ENCODE measurements at places on chromosomes 11 and 22.

DNA sequence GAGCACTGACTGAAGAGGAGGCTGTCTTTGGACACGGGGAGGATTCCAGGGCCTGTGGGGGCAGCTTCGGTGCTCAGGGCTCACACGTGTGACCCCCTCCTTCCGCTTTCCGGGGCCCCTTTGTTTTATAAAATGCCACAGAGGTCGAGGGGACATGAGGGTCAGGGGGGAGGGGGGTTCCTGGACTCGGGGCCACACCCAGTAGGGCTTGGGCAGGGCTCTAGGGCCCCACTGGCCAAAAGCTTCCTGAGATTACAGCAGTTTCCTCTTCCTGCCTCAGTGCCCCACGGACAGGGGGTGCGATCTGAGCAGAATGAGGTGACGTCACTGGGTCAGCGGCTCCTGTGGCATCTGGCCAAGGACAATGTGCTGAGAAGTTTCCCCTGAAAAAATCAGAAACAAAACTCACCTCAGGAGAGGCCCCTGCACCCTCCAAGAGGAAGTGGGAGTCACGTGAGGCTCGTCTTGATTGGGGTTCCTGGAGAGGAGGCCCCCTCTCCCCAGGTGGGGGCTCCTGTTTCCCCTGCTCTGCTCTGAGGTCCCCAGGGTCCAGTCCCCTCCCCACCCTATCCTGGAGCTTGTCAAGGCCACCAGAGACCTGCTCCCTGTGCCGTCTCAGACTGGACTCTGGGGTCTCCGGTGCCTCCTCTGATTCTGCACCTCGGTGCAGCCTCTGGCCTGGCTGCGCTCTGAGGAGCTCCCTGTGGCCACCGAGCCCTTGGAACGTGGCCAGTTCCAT lies 6.4 kb upstream of the IFITM3 start:
- DNase-seq, result no peak

DNA sequence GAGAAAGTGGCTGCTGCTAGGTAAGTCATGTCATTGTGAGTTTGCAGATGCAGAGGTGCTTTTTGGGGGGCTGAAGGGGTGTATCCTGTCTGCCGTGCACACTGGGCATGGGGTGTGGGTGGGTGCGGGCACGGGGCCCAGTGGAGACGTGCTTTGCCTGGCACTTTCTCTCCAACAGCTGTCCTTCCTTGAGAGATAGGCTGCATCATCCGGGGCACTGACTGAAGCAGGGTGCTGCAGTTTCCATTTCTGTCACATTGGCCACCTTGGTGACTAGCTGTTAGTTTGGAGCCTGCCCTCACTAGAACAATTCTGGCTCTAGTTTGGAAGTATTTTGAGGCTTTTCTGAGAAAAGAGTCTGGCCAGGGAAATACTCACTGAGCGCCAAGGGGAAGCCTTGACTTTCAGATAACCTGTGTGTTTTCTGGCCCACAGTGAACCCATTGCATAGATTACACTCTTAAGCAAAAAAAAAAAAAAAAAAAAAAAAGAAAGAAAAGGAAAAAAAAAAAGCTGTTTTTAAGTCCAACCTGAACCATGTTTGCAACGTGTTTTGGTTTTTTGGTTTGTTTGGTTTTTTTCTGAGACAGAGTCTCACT lies 219.2 kb downstream of the NAV2 start:
- no peak for DNase-seq

DNA sequence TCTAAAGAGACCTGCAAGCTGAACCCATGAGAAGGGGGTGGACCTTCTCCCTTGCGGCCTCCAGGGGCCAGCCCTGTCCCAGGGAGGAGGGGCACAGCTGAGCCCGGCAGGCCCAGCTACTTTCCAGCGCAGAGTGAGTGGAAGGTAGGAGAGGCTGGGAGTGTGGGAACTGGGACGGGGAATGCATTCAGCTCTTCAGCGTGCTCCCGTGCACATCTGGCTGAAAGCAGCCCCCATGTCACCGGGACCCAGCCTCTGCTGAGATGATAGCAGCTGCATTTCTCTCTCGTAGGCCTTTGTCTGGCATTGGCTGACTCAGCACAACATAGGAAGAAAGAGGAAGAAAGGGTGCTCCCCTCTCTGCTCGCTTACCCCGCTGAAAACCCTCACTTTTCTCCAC lies 951.5 kb downstream of the TBC1D22A start:
- DNase-seq, result no peak

DNA sequence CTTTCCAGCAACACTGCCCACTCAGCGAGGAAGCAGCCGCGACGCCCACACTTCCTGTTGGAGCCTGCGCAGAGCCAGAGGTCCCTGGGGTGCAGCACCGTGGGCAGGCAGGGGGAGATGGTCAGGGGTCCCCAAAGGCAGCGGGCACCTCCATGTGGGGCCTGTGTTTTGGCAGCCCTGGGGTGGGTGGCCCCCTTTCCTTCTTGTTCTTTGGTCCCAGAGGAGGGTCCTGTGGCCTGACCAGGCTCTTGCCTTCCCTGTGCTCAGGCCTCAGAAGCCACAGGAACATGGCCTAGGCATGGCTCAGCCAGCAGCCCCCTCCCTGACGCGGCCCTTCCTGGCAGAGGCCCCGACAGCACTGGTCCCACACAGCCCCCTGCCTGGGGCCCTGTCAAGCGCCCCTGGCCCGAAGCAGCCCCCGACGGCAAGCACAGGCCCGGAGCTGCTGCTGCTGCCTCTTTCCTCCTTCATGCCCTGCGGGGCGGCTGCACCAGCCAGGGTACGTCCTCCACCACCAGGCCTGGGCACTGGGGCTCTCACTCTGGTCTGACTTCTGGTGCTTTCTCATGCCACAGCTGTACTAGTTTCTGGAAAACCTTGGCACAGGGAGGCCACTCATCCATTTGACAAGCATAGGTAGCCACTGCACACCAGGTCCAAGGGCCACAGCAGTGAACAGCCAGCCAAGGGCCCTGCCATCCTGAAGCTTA lies 47.1 kb downstream of the PISD start:
- no peak for DNase-seq

- no peak for DNase-seq
These were observed 1.6 kb downstream of the DIXDC1 start for GRCh38 chr11:111938687-111939160.

DNA sequence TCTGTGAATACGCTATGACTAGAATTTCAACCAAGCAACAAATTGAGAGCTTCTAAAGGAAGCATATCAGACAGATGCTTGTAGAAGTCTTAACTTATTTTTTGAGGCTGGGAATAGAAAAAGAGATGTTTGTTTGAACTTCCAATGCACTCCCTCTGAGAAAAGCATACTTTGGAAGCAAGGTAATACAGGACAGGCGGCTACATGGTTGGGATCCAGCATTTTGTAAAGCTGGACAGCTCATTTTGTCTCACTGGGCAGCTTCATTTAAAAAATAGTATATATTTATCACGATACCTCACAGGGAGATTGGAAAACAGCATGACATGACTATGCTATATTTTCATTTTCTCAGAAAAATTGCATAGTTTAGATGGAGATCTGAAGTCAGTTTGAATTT lies 821.3 kb upstream of the API5 start:
- DNase-seq, result no peak

GRCh38 chr11:125939081-125939521 lies 6.7 kb upstream of the VSIG10L2 start:
- no peak for DNase-seq

GRCh38 chr11:104893876-104894275 lies 4.4 kb downstream of the CASP12 start:
- DNase-seq, result no peak

DNA sequence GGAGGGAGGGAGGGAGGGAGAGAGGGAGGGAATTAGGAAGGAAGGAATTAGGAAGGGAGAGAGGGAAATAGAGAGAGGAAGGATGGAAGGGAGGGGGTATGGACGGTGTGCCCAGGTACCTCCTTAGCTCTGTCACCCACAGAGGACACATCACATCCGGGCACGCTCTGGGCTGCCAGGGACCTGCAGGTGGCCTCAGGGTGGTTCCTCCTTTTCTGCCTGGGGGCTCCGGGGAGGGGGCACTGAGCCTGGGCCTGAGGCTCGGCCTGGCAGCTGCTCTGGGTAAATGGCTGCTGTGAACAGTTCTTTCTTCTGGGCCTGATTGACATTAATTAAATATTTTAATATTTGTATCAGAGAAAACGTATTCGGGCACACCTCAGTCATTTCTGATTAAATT lies 733.5 kb downstream of the BRD1 start:
- no peak for DNase-seq

GRCh38 chr11:94472916-94473799 lies 20.5 kb downstream of the MRE11 start:
- DNase-seq, result peak; percentile 77

GRCh38 chr22:45537734-45538181 lies 35.1 kb downstream of the FBLN1 start:
- no peak for DNase-seq

DNA sequence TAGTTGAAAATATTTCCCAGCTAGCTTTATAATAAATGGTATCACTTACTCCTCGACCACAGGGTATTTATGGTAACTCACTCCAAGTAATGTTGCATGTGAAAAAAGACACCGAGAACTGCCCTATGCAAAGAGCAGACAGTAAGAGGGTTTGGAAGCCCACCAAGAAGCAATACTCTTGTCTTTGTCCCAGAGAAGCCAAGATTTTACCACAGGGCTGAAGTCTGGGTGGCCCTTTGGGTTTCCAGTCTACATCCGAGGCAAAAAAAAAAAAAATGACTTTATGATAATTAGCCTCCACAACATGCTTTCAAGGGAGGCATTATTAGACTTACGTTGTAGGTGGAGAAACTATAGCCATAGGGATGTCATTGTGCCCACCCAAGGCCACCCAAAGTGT lies 83.6 kb downstream of the CCDC34 start:
- DNase-seq, result no peak

DNA sequence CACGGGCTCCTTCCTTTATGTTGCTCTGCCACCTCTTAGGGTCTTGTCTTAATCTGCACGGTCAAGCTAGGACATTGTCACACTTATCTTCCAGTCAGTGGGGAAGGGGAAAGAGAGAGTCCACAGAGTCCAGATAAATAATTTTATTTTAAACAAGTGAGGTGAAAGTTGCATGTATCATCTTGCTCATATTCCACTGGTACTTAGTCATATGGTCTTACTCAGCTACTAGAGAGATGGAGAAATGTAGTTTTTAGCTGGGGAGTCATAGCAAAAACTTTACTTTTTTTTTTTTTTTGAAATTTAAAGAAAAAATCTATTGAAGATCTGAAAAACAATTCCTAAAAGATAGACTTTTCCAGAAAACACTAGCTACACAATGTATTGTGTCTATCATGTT lies 29.0 kb downstream of the PDE3B start:
- no peak for DNase-seq

DNA sequence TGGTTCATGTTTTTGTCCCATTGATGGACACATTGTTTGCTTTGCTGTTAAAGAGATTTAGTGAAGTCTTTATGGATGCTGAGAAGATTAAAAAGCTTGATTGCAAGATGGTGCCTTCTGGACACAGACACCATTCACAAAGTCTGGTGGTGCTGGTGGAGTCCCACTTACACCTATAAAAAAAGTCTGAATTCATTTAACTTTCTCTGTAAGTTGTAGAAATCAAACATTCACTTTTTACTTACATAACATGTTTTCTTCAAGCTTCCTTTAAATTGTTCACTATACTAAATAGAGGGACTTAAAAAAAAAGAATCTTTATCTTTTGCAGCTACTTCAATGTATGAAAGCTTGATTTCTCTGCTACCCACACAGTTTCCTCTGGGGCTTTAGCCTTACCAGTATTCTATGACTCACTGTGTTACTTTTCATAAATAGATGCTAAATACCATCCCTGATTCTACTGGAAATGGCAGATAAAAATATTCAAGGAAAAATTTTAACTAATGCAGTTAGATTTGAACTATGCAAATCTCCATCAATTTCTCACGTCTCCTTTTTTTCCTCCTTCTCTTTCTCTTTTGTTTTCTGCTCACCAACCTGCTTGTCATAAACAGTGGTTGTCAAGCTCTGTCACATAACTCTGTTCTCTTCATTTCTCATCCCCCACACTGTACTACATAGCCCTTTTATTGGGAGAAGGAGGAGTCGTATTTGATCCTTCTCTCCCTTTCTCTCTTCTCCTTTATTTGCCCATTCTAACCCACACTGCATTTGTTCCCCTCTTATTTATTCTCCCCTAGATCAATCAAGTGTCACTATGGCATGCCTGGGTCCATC lies 89.7 kb downstream of the FAM76B start:
- DNase-seq, result no peak

- peak; percentile 42 for DNase-seq
These were observed 12.7 kb upstream of the TMEM218 start for GRCh38 chr11:125123947-125124617.

- DNase-seq, result no peak
These were observed 63.6 kb upstream of the FAM181B start for GRCh38 chr11:82796998-82797961.

GRCh38 chr22:33894036-33894435 lies 26.2 kb downstream of the LARGE1 start:
- no peak for DNase-seq

GRCh38 chr11:124778281-124778680 lies 16.2 kb upstream of the ESAM start:
- DNase-seq, result no peak

GRCh38 chr11:795634-796564 lies 2.2 kb downstream of the SLC25A22 start:
- DNase-seq, result peak; percentile 60

DNA sequence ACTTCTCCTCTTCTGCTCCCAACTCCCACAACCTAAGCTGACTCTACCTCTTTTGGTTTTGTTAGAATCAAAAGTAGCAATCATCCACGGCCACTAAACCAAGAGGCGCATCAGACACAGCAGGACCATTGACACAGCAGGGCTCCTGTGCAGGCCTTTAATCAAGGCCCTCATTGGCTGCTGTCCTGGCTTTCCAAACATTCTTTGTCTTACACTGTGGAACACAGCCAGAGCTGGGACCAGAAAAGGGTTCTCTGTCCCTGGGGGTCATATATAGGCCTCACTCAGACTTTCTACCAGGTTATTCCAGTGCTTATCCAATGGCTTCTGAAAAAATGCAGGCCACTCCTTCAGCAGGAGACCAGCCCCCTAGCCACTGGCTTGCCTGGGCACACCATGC lies 212.7 kb upstream of the NTM start:
- DNase-seq, result no peak

- no peak for DNase-seq
These were observed 2.0 kb upstream of the OR51S1 start for GRCh38 chr11:4851033-4851432.

Data from Jurkat, Clone E6-1 (cell line).